Hepatocyte (in vitro differentiated cells): ENCODE measurements at places on chromosomes 11 and 22. TPM values are rescaled to one million over a fixed set of nuclear protein-coding genes. Genes with fewer than 3 reads are reported as not detected.

The TMEM132A gene
- polyA plus RNA-seq = 97.1 and 98.7 TPM in 2 replicates

- H3K4me3 ChIP-seq = no peak overlapping the region
- no peaks in the 10 kb centered on the region for H3K36me3 ChIP-seq
- peaks cover 5% of the 10 kb centered on the region for H3K27me3 ChIP-seq
- no peak for DNase-seq
- no peak overlapping the region for H3K27ac ChIP-seq
- no peaks in the 10 kb centered on the region for H3K4me1 ChIP-seq
These were observed 722 bp upstream of the KRTAP5-2 start for GRCh38 chr11:1598816-1599215.

- H3K27ac ChIP-seq = no peak overlapping the region
- no peak for DNase-seq
- no peaks in the 10 kb centered on the region for H3K36me3 ChIP-seq
- H3K4me3 ChIP-seq = no peak overlapping the region
These were observed 82.6 kb downstream of the PARVA start for GRCh38 chr11:12459865-12460444.

- H3K36me3 ChIP-seq = no peaks in the 10 kb centered on the region
- no peak for DNase-seq
- H3K4me1 ChIP-seq = no peaks in the 10 kb centered on the region
- H3K27ac ChIP-seq = no peak overlapping the region
- no peaks in the 10 kb centered on the region for H3K27me3 ChIP-seq
- H3K4me3 ChIP-seq = no peak overlapping the region
These were observed 51.9 kb upstream of the EED start for GRCh38 chr11:86192519-86193257.

- H3K27ac ChIP-seq = no peak overlapping the region
- no peak overlapping the region for H3K4me3 ChIP-seq
These were observed 383.2 kb downstream of the METTL15 start for GRCh38 chr11:28491431-28491830.

DNA sequence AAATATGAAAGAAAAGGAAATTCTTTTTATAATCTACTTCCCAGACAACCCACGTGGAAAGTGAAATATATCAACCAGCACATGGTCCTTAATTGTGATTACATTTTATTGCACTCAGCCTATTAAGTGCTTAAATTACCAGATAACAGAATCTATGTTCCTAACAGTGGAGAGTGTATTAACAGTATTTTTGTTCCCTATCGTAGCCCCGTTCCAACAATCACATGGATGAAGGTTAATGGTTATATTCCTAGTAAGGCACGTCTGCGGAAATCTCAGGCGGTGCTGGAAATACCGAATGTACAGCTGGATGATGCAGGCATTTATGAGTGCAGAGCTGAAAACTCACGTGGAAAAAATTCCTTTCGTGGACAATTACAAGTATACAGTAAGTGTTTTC lies 626.1 kb upstream of the ARHGAP42 start:
- H3K27ac ChIP-seq = no peak overlapping the region
- H3K4me1 ChIP-seq = no peaks in the 10 kb centered on the region
- H3K27me3 ChIP-seq = no peaks in the 10 kb centered on the region
- no peak for DNase-seq

GRCh38 chr11:65806979-65807378 lies 20.1 kb downstream of the OVOL1 start:
- no peaks in the 10 kb centered on the region for H3K36me3 ChIP-seq
- peaks cover 4% of the 10 kb centered on the region for H3K27me3 ChIP-seq
- no peaks in the 10 kb centered on the region for H3K4me1 ChIP-seq
- no peak overlapping the region for H3K27ac ChIP-seq
- no peak overlapping the region for H3K4me3 ChIP-seq
- DNase-seq = no peak

- no peaks in the 10 kb centered on the region for H3K36me3 ChIP-seq
- no peak overlapping the region for H3K4me3 ChIP-seq
- no peaks in the 10 kb centered on the region for H3K27me3 ChIP-seq
- H3K27ac ChIP-seq = no peak overlapping the region
These were observed 21.9 kb downstream of the DRICH1 start for GRCh38 chr22:23609983-23610781.

DNA sequence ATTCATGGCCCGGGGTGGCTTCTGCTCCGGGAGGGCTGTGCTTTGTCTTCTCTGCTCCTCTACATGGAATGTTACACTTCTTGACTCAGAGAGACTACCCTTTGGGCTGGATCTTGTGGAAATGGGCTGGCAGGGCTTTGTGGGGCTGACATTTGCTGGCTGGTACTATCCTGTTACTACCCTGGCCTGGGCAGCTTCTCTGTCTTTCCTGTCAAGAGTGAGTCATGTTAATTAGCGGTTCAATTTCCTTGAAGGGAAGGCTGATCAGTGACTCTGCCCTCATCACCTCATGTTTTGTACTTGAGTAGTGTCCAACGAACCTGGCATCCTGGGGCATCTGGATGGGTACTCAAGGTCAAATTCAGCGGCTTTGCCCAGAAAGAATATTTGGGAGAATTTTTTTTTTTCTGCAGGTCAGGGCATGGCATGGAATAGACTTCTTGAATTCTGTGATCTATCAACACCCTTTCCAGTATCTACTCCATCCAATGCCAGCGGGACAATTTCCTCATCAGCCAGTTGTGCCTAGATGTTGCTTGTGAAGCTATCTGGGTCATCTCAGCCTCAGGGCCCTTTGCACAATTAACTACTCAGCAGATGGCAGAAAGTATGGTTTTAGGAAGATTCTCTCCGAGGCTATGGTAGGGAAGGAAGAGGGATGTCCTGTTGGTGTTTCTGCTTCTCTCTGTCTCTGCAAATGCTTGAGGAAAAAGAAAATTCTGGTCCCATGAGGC lies 140.5 kb upstream of the PLET1 start:
- no peak overlapping the region for H3K4me3 ChIP-seq
- no peak overlapping the region for H3K27ac ChIP-seq
- H3K36me3 ChIP-seq = no peaks in the 10 kb centered on the region
- no peaks in the 10 kb centered on the region for H3K27me3 ChIP-seq
- H3K4me1 ChIP-seq = no peaks in the 10 kb centered on the region
- no peak for DNase-seq

DNA sequence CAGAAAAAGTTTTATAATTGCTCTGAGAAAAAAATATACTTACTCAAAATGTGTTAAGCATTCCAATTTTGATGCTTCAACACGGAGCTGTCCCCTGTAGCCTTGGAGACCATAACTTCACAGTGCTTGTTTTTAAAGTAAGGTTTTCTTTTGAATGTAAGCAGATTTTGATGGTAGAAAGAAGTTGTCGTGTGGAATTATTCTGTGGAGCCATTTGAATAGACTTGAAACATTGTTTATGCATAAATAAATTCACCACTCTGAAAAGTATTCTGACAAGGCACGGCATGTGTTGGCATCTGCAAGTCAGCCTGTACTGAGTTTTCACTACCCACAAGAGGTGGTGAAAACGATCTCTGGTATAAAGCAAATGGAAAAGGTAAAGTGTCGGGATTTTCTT lies 115.5 kb downstream of the UVRAG start:
- H3K36me3 ChIP-seq = no peaks in the 10 kb centered on the region
- no peak for DNase-seq
- H3K27ac ChIP-seq = no peak overlapping the region
- H3K4me3 ChIP-seq = no peak overlapping the region
- peaks cover 10% of the 10 kb centered on the region for H3K4me1 ChIP-seq
